ENCODE measurements at places on chromosomes 3 and 15.

DNA sequence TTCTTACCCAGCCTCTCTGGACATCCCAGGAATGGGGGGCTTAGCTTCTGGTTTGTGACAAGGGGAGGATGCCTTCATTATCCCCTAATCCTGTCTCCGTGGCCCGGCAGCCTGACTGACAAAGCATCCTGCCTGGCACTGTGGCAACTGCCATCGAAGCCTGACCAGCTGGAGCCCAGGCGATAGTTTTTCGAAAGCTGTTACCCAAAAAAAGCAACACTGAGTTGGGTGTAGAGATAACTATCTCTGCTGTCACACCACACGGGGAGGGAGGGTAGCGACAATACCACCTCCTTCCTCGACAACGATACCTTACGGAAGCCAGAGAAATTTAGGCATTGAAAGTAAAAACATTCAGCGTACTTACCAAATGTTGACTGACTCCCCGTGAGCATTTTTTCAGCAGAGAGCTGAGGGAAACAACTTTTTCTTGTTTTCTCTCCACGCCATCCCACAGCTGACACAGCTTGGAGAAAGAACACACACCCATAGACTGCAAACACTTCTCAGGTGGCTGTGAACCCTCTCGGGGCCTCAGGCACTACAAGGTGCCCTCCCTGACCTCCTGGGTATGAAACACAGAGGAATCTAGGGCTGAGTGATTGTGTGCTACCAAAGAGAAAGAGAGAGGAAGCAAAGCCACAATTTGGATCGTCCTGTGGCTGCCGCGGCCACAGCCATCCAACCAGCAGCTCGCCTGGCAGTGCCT lies 361.9 kb upstream of the ICE2 start:
- DNase-seq: no peak

GRCh38 chr3:127839099-127839498 lies 16.8 kb upstream of the MGLL start:
- DNase-seq: no peak

- no peak for DNase-seq
Observed at GRCh38 chr3:195263193-195263924, 7.6 kb downstream of the XXYLT1 start.

- DNase-seq: no peak
Observed at GRCh38 chr3:167354751-167355150, 25.3 kb downstream of the ZBBX start.

GRCh38 chr3:73796382-73796781 lies 171.6 kb upstream of the PDZRN3 start:
- DNase-seq: no peak

DNA sequence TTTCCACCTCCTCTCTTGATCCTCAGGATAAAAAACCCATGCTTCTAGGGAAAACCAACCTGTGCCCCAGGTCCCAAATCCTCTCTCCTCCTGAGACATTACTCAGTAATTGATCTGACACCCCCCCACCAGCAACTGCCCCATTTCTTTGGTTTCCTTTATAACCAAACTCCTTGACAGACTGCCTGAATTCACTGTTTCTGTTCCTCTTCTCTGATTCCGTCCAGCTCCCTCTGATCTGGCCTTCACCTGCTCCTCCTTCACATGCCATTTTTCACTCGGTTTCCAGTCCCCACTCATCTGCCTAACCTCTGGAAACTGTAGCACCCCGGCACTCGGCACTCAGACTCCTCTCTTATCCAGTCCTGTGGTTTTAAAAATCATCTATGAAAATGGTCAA lies 2.1 kb downstream of the CCDC51 start:
- no peak for DNase-seq

DNA sequence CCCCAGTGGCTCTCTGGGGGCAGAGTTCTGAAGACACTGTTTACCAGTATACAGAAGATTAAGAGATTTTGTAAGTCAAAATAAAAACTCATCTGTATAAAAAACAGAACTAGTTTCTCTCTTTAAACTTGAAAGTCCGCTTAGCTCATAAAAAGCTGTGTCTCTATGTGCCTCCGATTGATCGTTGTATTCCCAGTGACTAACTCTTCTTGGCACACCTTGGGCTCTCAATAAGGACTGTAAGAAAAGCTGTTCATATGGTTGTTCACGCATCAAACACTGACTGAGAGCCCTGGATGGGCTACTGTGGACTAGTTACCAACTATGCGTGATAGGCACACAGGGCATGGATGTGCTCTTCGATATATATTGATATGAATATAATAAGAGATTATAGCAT lies 107.9 kb downstream of the P3H2 start:
- peak; percentile 57 for DNase-seq

- peak; percentile 53 for DNase-seq
Observed at GRCh38 chr3:147937341-147937740, 528.2 kb downstream of the ZIC1 start.
